ENCODE measurements at places on chromosomes 1 and 21.

DNA sequence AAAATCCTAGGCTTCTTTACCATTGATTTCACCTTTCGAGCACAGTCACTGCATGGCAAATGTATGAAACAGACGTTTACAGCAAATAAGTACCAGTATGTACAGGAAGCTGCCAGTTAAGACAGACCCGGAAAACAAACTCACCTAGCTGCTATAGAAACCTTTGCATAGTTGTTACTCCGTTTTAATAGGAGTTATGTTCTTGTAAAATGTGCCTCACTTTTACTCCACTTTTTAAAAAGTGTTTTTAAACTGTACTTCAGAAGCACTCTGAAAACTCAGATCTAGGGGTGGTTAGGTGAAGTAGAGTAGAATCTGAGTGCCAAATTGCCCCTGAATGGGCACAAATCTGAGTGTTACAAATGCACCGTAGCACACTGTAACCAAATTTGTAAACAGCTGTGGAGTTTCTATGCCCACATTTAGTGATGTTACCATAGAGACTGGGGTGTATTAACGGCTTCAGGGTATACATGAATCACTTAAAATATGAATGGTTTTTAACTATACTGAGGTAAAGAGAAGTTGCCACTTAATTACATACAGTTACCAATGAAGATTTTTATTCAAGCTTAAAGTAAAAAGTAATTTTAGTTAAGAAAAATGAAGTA is 30.7 kb downstream of the CNIH4 start:
- DNase-seq = no peak

- DNase-seq = no peak
These were observed 565.2 kb downstream of the NEGR1 start for GRCh38 chr1:71717186-71717585.

GRCh38 chr1:163395790-163396189 is 74.0 kb downstream of the NUF2 start:
- no peak for DNase-seq

DNA sequence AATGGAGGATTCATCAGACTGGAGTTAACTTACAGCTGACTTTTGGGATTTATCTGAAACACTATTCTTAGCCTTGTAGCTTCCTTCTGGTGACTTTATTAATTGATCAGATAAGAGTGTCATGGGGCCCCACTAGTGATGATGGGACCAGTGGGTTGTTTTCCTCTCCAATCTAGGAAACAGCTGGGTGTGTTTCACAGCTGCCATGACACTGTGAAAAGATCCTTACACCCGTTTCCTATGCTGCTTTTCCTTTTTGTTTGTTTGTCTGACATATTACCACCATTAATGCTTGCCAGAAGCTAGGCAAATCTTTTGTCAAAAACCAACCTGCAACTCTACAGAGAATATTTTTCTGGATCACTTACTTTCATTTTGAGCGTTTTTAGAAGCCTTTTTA is 86.2 kb downstream of the ZBTB18 start:
- DNase-seq = no peak

DNA sequence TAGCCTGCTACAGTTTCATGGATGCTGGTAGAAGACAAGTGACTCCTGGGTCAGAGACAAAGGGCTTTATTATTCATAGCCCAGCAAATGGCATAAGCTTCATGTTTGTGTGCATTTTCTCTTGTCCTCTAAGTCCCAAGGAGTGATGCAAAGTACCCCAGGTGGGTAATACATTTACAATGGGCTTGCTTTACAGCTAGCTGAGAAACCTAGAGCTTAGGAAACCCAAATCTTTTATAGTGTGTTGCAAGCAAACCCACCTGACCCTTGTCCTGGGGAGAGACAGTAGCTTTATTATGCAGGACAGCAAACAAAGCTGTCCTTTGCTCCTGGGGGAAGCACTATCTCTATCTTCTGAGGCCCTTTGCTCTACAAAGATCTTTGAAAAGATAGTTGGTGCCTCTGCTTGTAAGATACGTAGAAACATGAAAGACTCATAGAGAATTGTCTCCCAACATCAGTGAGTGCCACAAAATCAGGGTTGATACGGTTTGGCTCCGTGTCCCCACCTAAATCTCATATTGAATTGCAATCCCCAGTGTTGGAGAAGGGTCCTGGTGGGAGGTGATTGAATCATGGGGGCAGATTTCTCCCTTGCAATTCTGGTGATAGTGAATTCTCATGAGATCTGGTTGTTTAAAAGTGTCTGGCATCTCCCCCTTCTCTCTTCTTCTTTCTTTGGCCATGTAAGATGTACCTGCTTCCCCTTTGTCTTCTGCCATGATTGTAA is 315.8 kb upstream of the USP24 start:
- no peak for DNase-seq

GRCh38 chr1:228885845-228886244 is 150.6 kb downstream of the RHOU start:
- DNase-seq = no peak

GRCh38 chr1:95085376-95085775 is 12.6 kb upstream of the ALG14 start:
- no peak for DNase-seq

- no peak for DNase-seq
These were observed 890.9 kb downstream of the MRPL39 start for GRCh38 chr21:24716281-24716918.

DNA sequence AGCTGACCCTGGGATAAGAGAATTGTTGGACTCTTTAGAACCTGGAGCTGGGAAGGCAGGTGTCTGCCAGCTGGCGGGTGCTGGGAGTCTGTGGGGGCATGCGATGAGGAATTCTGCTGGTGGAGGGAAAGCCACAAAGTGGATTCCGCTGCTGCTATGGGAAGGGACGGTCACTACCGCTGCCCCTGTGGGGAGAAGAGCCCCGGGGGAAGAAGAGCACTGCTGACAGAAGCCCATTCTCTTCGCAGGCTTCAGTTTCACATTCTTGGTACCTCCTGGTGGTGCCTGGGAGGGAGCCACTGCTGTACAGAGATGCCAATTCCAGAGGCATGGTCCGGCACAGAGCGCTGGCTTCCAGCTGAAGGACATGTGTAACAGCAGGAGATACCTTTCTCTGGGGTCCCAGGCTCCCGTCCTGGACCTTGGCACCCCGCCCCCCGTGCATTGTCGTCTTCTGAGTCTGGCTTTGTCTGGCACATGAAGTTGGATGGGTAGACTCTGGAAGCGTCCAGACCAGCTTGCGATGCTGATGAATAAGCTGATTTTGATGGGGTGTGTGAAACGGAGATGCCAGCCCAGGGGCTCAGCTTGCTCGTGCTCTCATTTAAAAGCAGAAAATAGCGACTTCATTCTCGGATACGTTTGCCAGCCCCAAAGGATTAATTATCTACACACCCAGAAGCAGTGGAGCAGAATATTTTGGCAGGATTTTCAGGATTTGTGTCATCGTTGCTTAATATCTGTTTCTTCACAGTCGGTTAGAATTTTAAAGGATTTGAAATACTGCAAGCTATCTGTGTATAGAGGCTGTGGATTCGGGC is 13.2 kb downstream of the PDXK start:
- DNase-seq = no peak

GRCh38 chr1:31218705-31219104 is 21.0 kb downstream of the NKAIN1 start:
- no peak for DNase-seq

DNA sequence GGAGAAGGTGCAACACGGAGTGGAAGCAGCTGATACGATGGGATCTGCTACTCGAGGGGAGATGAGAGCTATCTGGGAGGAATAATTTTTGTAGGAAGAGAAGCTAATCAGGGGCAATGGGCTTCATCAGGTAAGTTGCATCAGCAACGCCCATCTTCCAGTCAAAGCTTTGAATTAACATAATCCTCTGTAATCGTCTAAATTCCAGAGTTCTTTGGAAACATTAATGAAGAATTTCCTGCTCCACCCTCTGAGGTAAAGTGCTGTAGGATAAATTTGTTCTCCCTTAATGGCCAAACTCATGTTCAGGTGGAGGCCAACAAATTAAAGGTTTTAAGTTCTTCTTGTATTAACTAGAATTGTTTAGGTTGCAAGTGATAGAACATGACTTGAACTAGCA is 94.0 kb upstream of the KAZN start:
- no peak for DNase-seq

GRCh38 chr1:46569884-46570725 is 18.7 kb upstream of the KNCN start:
- DNase-seq = no peak

GRCh38 chr1:39344394-39345154 is 140.1 kb downstream of the MACF1 start:
- peak; percentile 91 for DNase-seq

DNA sequence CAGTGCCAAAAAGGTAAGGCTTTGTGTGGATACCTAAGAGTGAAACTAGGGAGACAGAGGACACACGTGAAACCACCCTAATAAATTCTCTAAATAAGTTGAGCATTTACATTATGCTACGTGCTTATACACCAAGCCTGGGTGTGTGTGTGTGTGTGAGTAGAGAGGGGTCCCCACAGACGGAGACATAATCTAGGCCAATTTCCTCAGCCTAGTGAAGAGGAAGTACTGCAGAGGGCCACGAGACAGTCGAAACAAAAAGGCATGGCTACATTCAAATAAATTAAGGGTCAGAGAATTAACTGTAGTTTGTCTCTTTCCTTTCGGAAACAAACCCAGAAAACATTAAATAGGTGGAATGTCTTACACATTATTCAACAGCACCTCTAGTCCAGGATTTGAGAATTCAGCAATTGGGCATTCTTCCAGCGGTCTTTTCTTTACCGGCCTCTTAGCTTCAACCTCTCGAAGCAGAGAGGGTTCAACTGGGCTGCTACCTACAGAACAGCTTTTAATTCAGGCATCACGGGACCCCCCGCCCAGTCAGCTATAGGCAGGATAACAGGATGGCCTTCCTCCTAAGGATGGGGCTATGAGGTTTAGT is 75.0 kb downstream of the DESI2 start:
- no peak for DNase-seq

- DNase-seq = peak; percentile 82
These were observed 19.2 kb downstream of the EBNA1BP2 start for GRCh38 chr1:43152866-43153265.

DNA sequence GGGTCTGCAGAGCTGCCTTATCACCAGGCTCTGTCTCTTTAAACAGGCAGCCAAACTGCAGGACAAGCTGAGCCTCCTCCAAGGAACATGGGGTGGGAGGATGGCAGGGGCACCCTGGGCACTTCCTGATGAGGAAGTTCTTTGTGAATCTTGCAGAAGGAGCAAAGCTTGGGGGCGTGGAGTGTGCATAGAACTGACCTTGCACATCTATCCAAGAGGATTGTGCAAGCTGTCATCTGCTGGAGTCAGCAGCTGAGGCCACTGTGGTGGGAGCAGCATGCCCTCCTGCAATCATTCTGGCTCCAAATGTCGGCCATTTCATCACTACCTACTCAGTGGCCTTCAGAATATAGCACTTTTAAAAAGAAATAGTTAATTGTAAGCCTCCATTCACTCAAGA is 182.2 kb downstream of the AJAP1 start:
- no peak for DNase-seq

DNA sequence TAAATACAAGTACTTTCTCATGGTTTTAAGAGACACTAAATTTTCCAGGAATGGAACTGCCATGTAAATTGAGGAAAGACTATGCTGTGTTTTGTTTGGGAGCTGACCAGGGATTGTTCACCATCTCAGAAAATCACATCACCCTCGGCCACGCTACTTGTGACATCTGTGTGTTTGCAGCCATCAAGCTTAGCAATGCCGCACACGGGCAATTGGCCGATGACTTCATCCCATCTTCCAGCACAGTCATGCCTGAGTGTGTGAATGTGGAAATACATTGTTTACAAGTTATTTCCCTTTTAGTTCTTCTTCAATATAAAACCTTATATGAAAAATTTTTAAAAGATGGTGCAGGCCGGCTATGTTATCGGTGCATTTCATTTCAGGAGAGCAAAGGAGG is 121.6 kb downstream of the GLIS1 start:
- no peak for DNase-seq

- no peak for DNase-seq
These were observed 284.1 kb downstream of the BRINP3 start for GRCh38 chr1:190193508-190194115.

DNA sequence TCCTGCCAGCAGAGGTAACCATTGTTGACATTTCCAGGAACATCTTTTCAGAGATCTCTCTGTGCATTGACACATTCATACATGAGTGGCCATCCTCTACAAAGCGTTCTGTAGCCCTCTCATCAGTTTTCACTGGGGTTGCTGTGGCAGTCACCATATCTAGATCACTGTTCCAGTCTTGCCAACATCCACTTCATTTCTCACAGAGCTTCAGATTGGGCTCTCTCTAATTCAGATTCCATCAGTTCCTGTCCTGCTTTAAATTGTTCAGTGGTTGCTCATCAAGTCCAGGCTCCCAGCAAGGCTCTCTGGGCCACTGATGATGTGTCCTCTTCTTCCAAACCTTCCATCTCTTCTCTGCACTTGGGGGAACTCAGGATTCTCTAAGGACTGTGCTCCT is 173.7 kb downstream of the KCNJ6 start:
- peak; percentile 2 for DNase-seq

DNA sequence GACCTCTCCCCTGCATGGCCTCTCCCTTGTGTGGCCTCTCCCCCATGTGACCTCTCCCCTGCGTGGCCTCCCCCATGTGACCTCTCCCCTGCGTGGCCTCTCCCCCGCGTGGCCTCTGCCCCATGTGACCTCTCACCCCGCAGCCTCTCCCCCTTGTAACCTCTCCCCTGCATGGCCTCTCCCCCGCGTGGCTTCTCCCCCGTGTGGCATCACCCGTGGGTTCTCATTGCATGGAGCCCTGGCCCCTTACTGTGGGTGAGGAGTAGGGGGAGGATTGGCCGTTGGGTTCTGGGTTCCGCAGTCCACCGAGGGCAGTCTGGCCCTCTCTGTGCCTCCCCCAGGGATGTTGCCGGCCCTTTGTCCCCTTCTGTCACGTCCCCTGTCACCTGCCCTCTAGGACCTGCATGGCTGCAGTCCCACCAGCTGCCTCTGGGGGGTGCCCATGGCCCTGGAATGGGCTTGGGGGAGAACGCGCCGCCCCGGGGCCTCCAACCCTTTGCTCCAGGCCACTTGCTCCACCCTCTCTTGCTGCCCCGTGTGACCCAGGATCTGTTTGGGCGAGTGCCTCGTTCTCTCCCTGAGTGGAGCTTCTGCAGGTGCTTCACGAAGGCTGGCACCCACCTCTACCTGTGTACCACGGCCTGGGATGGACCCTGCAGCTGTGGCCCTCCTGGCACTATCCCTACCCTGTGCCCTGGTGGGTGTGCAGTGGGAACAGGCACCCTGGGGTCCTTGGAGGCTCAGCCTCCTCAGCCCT is 21.3 kb downstream of the RRP1 start:
- DNase-seq = peak; percentile 87

- DNase-seq = no peak
These were observed 70.0 kb upstream of the TNFSF4 start for GRCh38 chr1:173276922-173277800.

GRCh38 chr1:230317823-230318819 is 108.0 kb downstream of the PGBD5 start:
- DNase-seq = no peak

DNA sequence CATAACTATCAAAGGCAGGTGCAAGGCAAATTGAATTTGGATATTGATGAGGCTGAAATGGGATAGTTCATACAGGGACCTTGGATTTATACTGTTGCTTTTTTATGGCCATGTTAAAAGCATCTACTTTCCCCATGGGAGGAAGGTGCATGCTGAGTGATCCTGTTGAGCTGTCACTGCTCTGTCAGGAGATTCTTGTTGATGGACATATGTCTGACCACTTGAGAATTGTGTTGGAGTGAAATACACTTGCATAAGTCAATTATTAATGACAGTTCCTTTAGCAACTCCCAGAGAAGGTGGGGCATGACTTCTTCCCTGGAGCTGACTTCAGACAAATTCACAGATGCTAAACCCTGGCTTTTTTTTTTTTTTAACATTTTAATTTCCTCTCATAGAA is 58.4 kb upstream of the DYNLT5 start:
- no peak for DNase-seq

All from NCI-H510A treated with DMSO at 0.1 percent for 48 hours (cell line).